ENCODE measurements at places on chromosomes 3 and 15. TPM values are rescaled to one million over a fixed set of nuclear protein-coding genes. Genes with fewer than 3 reads are reported as not detected.

The ALDH1L1 gene
- 0.72 TPM for total RNA-seq

The SUSD5 gene
- under 0.01 TPM for total RNA-seq

The CDHR4 gene
- total RNA-seq = not detected

The GP5 gene
- not detected for total RNA-seq

The C3orf22 gene
- not detected for total RNA-seq

The FGF7 gene
- under 0.01 TPM for total RNA-seq

The ANO10 gene
- 21.7 TPM for total RNA-seq

The GOLGA6C gene
- not detected for total RNA-seq

The VWA5B2 gene
- not detected for total RNA-seq

Data from tracheal epithelial cell (primary cell).